HS-27A (cell line): ENCODE measurements at places on chromosomes 1 and 21.
A peak's percentile ranks its signal among the peaks of the same experiment; 100 is the strongest.

DNA sequence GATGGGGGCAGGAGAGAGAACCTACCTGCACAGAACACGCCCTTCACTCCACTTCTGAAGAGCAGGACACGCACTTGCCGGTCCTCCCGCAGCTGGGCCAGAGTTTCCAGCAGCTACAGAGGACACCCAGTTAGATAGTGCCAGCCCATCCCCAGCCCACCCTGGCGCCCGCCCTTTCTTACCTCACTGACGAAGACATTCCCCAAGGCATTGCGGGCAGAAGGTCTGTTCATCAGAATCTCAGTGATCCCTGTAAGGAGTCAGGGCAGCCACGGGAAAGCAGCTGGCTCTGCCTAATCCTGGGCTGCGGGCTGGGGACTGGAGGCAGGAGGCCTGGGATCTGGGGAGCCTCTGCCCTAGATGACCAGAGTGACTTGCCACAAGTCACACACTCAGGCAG is 10.0 kb downstream of the ECHDC2 start:
- DNase-seq = no peak

DNA sequence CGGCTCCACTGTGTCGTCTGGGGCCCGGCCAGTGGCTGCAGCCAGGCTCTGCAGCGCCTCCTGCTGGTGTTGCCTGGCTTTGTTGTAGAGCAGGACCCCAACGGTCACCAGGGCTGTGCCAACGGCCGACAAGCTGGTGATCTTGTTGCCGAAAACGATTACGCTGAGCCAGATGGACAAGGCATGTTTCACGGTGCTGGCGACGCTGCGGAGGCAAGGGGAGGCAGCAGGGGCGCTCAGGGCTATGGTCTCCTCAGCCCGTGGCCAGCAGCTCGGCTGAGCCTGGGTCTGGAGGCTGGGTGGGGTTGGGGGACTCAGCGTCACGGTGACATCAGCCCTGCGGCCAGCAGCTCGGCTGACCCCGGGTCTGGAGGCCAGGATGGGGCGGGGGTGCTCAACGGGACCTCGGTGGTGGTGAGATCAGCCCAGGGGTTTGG is 7.0 kb upstream of the CDK11B start:
- DNase-seq = no peak

DNA sequence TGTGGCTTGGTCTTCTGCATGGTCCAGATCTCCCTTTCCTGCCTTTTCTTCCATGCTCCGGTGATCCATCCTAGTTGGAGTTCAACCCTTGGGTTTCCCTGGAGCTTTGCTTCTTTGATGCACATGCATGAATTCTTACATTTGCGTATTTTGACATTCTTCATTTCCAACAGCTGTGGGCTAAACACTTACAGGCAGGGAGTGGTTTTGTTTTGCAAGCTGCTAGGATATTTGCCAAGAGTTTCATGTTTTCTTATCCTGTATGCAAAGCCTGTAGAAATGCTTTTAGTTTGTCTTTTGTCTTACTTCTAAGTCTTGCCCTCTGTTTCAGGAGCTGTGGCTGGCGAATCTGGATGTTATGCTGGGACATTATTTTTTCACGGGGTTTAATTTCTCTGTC is 90.3 kb upstream of the PAXBP1 start:
- DNase-seq = no peak

DNA sequence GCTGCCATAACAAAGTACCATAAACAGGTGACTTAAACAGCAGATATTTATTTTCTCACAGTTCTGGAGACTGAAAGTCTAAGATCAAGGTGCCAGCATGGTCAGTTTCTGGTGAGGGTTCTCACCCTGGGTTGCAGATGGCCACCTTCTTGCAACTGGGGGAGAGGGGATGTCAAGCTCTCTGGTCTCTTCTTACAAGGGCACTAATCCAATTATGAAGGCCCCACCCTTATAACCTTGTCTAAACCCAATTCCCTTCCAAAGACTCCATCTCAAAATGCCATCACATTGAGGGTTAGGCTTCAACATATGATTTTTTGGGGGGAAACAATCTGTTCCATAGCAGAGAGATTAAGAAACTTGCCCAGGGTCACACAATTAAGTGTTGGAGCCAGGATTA is 24.8 kb upstream of the ANGPTL3 start:
- no peak for DNase-seq

GRCh38 chr1:161791904-161792655 is 26.0 kb downstream of the ATF6 start:
- no peak for DNase-seq

- no peak for DNase-seq
These were observed 84.9 kb downstream of the PPP1R12B start for GRCh38 chr1:202433155-202434043.

DNA sequence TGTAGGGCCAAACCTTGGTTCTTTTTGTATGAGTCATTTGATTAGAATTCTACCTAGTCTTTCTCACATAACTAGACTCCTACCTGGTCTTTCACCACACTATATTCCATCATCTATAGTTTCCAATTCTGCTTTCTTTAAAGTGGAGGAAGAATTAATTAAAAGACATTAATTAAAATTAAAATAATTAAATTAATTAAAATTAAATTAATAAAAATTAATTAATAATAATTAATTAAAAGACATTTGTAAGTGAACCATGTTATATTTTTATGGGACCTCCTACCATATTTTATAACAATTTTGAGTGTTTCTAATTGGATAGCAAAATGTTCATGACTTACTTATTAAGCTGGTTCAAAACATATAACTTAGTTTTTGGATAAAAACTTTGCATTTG is 77.4 kb downstream of the CCDC18 start:
- DNase-seq = no peak

GRCh38 chr21:35940074-35940927 is 120.0 kb downstream of the SETD4 start:
- no peak for DNase-seq

DNA sequence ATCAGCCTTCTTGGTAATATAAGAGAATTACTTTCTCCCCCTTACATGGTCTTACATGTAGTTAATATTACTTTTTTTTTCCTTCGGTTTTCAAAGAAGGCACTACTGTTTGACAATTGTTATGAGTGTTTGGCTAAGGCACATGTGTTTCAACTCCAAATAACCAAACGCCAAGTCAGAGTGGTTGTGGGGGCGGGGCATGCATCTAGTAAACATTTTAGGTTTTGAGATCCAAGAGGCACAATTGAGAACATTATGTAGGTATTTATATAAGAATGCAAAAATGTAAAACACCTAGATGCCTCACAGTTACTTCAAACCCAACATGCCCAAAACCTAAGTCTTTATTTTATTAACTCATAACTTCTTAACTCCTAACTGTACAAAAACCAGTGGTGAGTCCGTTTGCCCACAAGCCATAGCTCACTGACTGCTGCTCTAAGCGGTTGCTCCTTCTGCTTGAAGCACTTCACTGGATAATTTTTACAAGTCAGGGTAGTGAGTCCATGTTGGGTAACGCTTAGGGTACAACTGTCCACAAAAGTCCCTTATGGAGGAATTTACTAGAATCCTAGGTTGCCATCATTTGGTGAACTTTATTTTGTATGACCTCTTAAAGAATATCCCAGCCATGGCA is 189.9 kb downstream of the HUNK start:
- DNase-seq = no peak

- no peak for DNase-seq
These were observed at the start of gene FNDC7 for GRCh38 chr1:108712606-108713150. FNDC7 (plus strand) TSS chr1:108712908; CDS start chr1:108712934, 26 bp downstream.

- DNase-seq = no peak
These were observed 27.6 kb downstream of the DNAJC8 start for GRCh38 chr1:28205243-28205642.

DNA sequence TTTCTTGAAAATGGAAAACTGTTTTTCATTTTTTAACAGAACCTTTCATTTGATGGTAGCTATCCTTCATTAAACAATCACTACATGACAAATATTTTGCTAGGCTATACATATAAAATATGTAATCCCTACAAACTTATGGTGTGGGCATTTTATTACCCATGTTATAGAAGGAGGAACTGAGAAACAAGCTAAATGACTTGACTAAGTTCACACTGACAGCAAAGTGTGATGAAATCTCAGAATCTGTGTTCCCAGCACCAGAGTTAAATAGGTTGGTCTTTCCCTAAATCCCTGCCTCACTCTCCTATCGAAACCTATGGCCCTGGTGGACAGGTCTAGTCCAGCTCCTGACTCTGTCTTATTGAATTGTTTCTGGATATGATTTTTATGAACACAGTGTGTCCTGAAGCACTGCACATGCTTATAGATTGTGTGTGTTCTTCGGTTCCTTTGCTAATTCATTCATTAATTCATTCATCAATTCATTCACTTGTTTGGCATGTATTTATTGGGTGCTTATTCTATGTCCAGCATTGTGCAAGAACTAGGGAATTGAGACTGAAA is 301.0 kb downstream of the GRIK1 start:
- no peak for DNase-seq

DNA sequence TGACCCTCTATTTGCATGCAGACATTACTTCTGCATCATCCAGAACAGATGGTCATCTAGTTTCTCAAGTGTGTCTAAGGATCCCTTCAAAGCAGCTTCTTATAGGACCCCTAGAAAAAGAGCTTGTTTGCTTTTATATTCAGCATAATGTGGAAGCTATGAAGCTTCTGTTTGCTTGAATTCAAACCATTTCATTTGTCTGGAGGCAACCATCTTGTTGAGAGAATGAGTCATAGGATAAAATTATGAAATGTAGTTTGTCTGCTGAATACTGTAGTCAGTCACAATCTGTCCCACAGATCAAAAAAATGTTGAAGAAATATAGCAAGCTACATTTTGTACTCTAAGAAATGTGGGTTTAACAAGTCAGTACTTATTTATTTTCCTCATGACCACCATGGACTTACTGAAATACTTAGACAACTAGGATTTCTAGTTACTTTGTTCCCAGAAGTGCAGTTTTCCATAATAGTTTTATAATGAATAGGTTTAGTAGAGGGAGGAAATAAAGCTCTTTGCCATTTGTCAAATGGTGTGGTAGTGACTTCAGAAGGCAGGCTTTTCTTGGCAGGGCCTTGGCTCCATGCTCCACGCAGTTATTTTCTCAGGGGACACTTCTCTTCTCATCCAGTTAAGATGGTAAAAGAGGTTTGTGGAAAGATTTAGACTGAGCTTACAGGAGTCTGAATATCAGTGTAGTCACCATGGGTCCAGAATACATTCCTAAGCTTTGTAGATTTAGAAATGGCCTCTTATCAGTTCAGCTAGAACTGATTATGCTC is 74.8 kb upstream of the DEPDC1 start:
- no peak for DNase-seq

DNA sequence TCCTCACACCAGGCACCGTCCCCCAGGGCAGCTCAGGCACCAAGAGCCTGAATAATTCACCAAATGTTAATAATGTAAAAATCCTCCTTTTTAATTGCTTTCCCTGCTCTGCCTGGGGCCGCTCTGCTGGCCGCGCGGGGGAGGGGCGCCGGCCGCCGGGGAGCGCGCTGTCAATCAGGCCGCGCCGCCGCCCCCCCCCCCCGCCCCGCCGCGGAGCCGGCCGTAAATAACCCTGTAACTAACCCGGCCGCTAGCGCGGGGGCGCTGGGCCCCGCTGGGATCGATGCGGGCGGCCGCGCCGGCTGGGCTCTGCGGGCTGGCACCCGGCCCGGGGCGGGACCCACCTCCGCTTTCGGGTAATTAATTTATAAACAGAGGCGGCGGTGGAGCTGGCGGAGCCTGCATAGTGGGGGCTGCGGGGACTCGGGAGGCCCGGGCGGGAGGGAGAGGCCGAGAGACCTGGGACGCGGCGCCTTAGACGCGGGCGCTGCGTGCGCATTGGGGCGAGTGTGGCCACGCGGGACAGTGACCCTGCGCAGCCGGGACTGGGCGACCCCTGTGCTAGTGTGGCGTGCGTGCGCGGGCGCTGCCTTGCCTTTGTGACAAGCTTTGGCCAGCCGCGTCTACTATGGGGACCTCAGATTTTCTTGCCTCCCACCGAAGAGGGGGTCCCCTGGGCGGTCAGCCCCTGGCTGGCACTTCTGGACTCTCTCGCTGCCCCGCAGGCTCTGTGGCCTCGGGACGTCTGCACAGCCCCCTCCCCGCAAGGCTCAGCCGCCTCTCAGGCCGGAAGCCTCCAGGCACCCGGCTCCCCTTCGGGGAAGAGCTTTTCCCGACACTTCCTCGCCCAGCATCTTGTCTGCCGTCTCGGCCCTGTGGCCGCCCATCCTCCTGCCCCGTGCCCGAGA is 16.6 kb downstream of the SAMD11 start:
- DNase-seq = no peak

GRCh38 chr1:53361541-53361961 is 33.7 kb upstream of the LRP8 start:
- DNase-seq = no peak

DNA sequence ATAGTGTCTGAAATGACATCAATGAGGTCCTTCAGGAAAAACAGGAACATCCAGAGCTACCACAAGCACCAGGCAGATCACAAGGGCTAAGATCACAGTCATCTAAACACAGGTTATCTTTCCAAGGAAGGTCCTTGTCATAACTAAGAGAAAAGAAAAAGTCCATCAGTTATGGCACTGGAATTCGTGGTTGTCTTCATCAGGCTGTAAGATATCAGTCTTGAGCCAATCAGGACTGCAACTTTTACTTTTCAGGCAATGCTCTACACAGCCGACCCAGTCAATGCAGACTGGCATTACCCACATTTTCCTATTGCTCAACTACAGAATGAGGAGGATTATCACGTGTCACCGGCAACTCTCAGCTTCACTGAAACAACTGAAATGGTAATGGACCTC is 26.4 kb downstream of the SORT1 start:
- DNase-seq = peak; percentile 66

GRCh38 chr1:230145505-230145899 is 78.5 kb downstream of the GALNT2 start:
- no peak for DNase-seq

GRCh38 chr1:18486195-18486594 is 5.5 kb downstream of the KLHDC7A start:
- no peak for DNase-seq

- no peak for DNase-seq
These were observed 126.8 kb downstream of the HIVEP3 start for GRCh38 chr1:41791667-41792484.

DNA sequence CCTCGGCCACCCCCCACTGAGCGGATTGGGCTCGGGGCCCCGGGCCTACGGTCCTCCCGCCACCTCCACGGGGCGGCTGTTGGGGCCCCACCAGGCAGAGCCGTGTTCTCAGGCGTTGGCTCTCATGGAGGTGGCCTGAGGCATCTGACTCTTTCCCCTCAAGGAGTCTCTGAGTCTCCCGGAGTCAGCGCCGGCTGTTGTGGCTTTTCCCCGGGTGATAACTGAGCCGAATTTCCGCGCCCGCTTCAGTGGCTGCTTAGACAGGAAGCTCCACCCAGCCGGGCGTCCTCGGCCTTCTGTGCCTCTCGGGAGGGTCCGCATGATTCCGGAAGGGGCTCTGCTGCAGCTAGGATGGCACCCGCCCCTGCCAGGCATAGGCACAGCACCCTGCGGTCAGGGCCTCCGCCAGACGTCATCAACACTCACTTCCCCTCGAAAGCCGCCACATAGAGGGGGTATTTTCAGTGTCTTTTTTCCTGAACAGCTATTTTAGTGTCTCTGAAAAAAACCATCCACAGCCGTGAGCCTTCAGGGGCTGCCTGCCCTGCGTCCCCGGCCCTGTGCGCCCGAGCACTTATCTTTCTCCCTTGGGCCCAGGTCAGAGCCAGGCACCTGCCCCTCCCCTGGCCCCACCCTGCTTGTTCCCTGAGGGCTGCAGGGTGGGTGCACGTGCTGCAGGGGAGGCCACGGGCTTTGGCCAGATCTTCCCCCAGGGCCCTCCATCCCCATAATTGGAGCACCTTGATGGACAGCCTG is 72.9 kb downstream of the SKI start:
- no peak for DNase-seq

GRCh38 chr1:210299501-210299900 is 29.2 kb upstream of the HHAT start:
- no peak for DNase-seq

- no peak for DNase-seq
These were observed 83.0 kb downstream of the HMGB4 start for GRCh38 chr1:33946836-33947235.
